AG08396 (cell line): ENCODE measurements at places on chromosomes 13 and 19.

GRCh38 chr13:67090856-67091255 is 139.3 kb downstream of the PCDH9 start:
- DNase-seq: no peak

- DNase-seq: no peak
Observed at GRCh38 chr19:16599655-16600346, 27.6 kb upstream of the SLC35E1 start.

GRCh38 chr19:58010507-58010906 is 7.9 kb upstream of the ZNF606 start:
- DNase-seq: no peak

DNA sequence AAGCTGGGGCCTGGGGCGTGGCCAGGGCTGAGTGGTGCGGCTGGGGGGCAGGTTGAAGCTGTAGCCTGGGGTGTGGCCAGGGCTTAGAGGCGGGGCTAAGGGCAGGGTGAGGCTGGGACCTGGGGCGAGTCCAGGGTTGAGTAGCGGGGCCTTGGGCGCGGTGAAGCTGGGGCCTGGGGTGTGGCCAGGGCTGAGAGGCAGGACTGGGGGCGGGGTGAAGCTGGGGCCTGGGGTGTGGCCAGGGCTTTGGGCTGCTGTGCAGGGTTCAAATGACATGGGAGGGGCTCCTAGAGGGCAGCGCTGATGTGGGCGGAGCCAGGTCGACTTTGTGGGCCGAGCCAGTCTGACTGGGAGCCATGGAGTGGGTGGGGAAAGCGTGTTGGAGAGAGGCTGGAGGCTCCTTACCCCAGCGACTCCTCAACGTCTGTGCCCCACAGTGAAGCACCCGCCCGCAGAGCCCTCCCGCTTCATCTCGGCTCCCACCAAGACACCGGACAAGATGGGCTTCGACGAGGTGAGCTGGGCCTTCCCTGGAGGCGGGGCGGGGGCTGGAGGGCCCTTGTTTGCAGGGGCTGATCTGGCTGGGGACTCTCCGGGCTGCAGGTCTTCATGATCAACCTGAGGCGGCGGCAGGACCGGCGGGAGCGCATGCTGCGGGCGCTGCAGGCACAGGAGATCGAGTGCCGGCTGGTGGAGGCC is 21.5 kb downstream of the COLGALT1 start:
- peak; percentile 71 for DNase-seq

DNA sequence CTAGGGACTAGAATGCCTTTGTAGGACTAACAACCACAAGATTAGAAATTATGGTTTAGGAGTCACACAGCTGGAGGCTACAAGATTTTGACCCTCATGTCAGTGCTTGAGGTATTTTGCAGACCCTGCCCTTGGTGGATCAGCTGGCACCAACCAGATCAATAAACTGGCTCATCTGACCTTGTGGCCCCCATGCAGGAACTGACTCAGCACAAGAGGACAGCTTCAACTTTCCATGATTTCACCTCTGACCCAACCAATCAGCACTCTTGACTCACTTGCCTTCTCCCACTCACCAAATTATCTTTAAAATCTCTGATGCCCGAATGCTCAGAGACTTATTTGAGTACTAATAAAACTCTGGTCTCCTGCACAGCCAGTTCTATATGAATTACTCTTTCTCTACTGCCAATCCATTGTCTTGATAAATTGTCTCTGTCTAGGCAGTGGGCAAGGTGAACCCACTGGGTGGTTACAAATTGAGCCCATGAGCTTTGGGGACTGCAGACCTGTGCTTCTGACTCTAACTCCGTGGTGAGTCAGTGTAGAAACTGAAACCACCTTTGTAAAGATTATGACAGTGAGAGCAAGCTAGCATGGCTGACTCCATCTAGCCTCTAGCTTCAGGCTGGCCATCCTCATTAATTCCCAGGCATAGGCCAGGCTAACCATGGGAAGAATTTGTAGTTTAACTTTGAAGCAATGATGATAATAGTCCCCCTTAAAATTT is 33.9 kb upstream of the CEACAM8 start:
- DNase-seq: no peak
